ENCODE measurements at places on chromosomes 13 and 19. TPM values are rescaled to one million over a fixed set of nuclear protein-coding genes. Genes with fewer than 3 reads are reported as not detected.

GRCh38 chr19:37583340-37583739 is 11.3 kb downstream of the ZNF571 start:
- DNase-seq = no peak

The PSG3 gene
- total RNA-seq = 0.64 TPM

The SULT2B1 gene
- not detected for total RNA-seq

DNA sequence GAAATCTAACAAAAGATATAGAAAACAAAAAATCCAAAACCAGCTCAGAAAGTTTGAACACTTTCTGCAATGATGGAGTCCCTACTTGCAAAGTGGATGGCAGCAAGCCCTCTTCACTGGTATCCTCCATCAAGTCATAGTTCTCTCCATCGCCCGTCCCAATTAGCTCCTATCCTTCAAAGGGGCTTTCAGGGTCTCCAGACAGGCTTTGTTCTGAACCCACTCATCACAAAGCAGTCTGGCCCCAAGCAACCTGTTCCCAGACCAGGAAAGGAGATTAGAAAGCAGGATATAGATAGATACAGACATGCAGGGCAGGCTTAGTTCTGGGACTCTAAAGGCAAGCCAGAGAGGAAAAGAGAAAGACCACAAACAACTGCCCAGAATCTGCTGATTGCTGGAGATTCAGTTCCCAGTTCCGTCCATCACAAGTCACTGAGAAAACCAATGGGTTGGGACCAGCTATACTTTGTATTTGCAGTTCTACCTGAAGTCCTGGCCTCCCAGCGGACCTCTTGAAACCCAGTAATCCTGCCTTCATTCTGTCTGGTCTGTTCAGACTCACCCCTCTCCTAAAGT is 47.2 kb upstream of the EPHX3 start:
- no peak for DNase-seq

DNA sequence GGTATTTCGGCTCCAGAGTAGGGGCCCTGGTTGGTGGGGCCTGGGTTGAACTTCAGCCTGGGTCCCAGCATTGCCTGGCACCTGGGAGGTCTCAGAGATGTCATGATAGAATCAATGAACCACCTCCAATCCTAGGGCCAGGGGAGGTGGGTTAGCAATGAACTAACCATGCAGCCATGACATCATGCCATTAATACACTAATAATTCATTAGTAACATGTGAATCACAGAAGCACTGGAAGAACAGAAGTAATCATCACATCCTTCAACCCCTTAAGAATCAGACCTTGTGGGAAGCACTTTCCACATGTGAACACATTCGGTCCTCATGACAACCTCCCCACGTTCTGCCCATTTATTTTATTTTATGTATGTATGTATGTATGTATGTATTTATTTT is 6.9 kb downstream of the NOSIP start:
- DNase-seq = no peak

DNA sequence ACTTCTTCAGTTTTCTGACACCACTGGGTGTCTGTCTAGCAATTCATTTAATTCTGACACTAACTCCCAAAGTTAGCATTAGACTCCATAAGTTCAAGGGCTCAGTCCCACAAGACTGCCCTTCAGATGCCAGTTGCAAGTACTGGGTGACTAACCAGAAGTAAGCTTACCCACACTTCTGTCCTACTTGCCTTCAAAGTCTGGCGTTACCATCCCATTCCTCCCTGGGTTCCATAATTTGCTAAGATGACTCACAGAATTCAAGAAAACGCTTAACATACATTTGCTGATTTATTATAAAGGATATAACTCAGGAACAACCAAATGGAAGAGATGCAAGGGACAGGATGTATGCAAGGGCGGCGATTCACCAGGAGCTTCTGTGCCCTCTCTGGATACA is 45.5 kb upstream of the NPAS1 start:
- peak; percentile 55 for DNase-seq

DNA sequence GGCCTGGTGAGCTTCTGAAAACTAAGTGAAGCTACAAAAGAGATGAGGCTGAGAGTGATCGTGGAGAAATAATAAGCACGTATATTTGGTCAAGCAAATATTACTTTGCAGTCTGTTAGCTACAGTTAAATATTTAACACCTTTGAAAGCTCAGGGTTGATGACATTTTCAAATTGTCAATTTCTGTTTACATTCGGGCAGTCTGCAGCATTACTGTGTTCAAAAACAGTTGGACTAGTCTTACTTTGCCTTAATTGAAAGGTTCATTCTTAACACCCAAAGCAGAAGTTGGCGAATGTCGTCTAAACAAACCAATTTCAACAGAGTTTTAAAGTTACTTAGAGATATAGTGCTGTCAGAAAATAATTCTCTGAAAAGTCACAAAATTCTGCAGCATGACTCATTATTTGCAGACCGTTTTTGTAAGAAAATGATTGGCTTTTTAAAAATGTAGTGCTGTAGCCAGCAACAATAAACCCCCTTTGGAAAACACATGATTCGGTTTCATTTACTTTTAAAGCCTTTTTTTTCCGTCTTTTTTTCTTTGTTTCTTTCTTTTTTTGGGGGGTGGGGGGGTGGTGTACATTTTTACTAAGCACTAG is 549.0 kb downstream of the GPC6 start:
- peak; percentile 5 for DNase-seq

The MBD3L3 gene
- total RNA-seq = not detected

The NRTN gene
- 0.67 TPM for total RNA-seq

The TMEM59L gene
- not detected for total RNA-seq

DNA sequence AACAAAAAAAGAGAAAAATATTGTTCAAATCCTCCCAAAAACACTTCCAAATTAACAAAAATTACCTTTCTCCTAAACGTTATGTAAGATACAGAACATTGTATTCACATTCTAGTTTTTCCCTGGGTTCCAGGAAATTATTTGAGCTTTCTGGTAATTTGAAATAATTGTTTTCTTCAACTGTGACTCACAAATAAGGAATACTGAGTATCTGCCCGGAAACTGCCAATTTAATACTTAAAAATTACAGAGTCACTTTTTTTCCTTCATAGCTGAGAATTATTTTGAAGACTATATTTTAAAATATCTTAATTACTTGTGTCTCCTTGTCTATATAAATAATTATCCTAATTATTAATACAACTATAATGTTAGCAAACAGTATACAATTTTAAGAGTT is 709.0 kb upstream of the ARGLU1 start:
- no peak for DNase-seq

DNA sequence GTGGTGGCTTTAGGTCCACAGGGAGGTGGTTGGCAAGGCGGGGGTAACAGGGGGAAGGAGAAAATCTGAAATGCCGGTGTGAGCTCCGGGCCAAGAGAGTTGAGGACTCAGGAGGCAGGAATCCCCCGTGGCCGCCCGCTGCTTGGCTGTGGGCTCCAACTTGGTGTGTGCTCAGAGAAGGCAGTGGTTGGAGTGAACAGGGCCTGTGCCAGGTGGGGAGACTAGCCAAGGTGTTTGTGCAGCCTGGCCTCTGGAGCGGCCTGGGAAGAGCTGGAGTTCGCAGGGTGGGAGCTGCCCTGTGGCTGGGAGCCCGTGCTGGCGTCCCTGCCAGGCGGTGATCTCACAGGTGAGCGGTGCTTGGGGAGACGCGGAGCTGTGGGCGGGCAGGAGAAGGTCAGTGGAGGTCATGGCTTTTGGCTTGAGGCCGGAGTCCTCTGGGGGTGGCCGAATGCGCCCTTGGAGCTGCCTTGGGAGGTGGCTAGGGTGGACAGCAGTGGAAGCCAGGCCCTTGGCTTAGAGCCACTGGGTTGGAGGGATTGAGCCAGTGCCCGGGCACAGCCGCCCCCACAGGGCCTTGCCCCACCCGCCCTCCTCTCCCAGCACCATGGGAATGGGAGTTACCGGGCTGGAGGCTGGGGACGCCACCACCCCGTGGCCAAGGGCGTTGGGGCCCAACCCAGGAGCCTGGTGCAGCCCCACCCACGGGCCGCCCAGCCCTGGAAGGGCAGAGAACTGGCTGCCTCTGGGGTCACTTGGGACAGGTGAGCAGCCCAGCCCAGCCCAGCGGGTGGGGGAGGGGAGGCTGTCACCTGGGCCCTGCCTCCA is 7.1 kb upstream of the CIRBP start:
- DNase-seq = peak; percentile 78
